ENCODE measurements at places on chromosomes 6 and 20.

DNA sequence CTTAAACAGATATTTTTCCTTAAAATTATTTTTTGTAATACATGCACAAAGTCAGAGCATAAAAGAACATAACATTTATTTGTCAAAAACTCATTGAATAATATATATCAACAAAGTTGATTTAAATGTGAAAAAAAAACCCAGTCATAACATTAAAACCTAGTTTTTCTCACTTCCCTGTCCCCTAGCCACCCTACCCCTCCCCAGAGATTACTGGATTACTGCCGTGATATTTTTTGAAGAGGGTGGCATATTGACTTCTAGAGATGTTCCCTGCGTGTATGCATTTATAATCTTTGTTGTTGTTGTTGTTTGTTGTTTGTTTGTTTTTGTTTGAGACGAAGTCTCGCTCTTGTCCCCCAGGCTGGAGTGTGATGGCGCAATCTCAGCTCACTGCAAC is 52.4 kb upstream of the ARMC2 start:
- no peak for DNase-seq

DNA sequence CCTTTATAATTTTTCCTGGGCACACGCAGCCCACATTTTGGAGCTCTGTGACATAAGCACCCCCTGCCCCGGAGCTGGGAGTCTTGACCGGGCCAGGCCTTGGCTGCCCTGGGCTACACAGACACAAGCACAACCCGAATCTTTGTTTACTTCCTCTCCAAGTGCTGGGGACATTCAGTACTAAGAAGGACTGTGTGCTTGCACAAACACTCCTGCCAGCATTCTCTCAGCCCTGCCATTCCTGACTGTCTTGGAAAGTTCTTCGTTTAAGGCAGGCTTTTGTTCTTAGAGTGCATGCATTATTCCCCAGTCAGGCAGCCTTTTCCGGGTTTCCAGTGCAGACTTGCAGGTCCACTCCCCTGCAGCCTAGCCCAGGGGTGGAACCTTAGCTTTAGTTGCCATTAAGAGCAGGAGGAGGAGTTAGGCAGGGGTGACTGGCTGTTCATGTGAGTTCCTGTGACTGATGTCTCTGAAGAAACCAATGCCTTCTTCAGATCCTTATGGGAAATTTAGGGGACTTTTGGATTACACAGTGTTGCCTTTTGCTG is 28.6 kb downstream of the FOXO3 start:
- no peak for DNase-seq

DNA sequence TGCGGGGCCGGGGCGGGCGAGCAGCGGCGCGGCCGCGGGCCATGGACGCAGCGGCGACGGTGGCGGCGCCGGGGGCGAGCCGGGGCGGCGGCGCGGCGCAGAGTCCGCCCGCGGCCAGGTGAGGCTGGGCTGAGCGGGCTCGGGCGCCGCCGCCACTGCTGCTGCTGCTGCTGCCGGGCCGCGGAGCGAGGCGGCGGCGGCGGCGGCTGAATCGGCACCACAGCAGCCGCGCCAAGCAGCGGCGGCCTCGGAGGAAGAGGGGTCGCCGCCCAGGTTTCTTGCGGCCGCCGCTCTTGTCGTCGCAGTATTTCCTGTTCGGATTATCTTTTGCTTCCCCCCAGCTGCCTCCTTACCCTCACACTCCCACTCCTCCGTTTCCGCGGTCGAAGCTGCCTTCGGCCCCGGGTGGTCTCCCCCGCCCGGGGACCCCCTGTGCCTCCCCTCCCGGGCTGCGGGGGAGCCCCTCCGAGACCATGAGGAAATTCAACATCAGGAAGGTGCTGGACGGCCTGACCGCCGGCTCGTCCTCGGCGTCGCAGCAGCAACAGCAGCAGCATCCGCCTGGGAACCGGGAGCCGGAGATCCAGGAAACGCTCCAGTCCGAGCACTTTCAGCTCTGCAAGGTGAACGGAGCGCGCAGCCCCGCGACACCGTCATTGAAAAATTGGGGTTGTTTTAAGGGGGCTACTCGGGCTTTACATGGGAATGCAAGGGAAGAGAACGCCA is at the start of gene STXBP5:
STXBP5 (plus strand) TSS at position 358 of the 726 bp plus-strand sequence; CDS start at position 474, 116 bp downstream.
- peak; percentile 44 for DNase-seq

GRCh38 chr6:163008626-163009025 is 280.9 kb downstream of the PACRG start:
- DNase-seq = no peak

DNA sequence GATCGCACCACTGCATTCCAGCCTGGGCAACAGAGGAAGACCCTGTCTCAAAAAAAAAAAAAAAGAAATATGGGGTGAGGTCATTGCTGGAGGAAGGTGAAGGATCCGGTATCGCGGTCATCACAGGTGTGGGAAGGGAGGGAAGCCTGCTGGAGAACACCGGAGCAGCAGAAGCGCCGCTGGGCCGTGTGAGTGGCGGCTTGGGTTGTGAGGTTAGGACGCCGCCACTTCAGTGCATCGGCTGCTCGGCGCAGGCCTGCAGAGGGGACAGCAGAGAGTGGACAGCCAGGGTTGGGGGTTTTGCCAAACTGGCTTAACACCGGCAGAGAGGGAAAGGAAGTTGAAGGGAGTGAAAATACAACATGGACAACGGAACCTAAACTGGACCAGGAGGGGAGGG is 5.4 kb downstream of the TLDC2 start:
- no peak for DNase-seq

GRCh38 chr20:46063652-46064054 is 26.1 kb downstream of the NCOA5 start:
- no peak for DNase-seq

DNA sequence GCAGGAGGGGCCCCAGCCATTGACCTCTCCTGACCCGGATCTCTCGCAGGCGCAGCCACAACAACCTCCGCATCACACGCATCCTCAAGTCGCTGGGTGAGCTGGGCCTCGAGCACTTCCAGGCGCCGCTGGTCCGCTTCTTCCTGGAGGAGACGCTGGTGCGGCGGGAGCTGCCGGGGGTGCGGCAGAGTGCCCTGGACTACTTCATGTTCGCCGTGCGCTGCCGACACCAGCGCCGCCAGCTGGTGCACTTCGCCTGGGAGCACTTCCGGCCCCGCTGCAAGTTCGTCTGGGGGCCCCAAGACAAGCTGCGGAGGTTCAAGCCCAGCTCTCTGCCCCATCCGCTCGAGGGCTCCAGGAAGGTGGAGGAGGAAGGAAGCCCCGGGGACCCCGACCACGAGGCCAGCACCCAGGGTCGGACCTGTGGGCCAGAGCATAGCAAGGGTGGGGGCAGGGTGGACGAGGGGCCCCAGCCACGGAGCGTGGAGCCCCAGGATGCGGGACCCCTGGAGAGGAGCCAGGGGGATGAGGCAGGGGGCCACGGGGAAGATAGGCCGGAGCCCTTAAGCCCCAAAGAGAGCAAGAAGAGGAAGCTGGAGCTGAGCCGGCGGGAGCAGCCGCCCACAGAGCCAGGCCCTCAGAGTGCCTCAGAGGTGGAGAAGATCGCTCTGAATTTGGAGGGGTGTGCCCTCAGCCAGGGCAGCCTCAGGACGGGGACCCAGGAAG is 4.5 kb upstream of the COL9A3 start:
- no peak for DNase-seq

DNA sequence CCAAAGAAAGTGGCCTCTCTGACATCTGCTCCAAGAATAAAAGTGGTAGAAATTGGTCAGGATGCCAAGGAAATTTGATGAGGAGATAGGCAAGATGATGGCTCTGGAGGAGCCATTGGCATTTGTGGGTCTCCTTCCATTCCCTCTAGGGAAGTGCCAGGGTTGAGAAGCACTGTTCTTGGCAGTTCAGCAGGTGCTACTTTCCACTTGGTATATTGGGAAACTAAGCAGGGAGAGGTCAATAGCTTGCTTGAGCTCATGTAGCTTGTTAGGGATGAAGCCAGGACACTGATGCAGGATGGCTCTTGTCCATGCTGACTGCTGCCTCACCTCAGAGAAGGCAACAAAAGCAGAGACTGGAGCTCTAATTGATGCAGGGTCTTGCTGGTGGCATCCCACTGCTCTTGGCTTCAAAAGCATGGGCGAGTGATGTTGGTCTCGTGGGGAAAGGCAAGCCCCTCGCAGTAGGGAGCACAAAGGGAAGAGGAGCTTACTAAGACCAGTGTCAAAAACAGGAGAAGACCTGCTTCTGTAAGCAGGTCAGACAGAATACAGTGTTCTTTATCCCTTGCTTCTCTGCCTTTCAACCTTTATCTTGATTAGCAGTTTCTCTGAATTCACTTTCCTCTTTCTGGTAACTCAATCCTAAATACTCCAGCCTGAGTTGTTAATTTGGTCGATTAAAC is 73.1 kb upstream of the RIPOR2 start:
- DNase-seq = no peak

- no peak for DNase-seq
Measured at GRCh38 chr20:62059401-62059800, 6.3 kb downstream of the TAF4 start.

- no peak for DNase-seq
Measured at GRCh38 chr20:53070706-53071392, 98.7 kb downstream of the TSHZ2 start.

GRCh38 chr6:158799051-158799792 is 19.9 kb downstream of the EZR start:
- DNase-seq = peak; percentile 90

DNA sequence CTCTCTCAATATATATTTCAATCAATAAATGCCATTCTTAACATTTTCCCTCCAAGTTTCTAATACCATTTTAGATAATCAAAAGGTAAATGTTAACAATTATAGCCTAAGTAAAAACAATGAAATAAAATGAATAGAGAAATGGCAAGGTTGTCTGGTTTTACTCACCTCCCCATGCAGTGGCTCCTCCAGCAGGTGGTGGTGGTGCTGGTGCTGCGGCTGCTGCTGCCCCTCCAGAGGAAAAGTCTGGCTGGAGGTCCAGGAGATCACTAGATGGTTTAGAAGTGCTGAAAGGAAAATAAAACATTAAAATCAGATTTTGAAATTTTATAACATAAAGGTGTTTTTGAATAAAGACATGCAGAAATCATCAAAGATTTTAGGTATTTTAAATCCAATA is 93.2 kb downstream of the PRSS35 start:
- DNase-seq = no peak

DNA sequence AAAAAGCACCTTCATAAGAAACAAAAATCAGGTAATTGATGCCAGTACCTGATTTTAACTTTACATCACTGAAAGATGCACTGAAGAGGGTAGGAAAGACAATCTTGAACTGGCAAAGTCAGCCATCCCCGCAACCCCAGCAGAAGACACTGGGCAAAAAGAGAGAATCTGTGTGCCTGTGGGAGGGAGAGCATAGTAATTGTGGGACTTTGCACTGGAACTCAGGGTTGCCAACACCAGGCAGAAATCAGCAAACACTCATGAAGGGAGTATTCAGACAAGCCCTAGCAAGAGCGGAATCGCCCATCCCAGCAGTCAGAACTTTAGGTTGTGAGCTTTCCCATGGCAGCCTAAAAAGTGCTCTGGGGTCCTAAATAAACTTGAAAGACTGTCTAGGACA is 344.6 kb upstream of the GJE1 start:
- no peak for DNase-seq

DNA sequence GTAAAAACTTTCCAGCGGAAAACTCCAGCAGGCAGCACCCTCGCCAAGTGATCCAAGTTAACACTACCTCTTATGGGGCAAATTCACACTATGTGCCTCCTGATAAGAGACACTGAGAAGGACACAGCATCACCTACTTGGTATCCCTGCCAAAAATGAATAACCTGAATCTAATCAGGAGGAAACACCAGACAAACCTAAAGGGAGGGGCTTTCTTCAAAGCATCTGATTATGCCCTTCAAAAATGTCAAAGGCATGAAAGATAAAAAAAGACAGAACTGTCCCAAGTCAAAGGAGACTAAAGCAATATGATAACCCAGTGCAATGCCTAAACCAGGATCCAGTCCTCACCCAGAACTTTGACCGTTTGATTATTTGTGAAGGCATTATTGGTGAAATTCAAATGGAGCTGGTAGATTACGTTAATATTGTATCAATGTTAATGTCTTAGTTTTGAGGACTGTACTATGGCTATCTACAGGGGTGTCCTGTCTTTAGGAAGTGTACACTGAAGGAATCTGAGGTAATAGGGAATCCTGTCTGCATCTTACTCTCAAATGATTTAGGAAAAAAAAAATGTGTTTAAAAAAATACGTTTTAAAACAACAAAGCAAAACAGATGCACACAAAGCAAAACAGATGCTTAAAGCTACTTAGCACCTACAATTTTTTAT is 8.3 kb downstream of the TBC1D7 start:
- no peak for DNase-seq

DNA sequence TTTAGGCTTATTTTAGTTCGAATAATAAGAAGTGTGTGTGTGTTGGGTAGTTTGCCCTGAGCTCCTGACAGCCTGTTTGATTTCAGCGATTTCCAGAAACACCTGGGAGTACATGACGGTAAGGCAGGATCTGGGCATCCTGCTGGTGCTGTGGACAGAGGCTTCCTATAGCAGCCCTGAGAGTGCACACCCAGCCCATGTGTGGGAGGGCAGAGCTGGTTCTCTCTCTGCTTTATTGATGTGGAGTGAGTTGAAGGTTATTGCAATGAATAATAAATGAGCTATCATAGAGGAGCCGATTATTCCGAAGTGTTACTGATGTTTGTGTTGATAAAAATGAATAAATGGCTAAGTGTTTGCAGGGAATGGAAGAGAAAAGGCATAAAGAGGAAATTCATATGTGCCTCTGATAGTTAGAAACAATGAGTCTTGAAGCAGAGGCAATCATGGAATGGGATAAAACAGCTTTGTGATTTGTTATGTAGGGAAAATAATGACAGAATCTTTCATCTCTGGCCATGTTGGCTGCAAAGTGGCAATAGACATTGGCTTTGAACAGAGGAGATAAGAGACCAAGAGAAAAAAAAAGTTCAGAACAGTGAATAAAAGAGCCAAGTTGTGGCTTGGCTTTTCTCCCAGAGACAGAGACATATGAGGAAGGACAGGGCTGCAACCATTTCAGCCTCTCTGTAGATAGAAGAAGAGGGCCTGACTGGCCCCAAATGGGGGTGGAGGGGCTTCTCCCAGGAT is 166.2 kb upstream of the CHD6 start:
- DNase-seq = no peak

DNA sequence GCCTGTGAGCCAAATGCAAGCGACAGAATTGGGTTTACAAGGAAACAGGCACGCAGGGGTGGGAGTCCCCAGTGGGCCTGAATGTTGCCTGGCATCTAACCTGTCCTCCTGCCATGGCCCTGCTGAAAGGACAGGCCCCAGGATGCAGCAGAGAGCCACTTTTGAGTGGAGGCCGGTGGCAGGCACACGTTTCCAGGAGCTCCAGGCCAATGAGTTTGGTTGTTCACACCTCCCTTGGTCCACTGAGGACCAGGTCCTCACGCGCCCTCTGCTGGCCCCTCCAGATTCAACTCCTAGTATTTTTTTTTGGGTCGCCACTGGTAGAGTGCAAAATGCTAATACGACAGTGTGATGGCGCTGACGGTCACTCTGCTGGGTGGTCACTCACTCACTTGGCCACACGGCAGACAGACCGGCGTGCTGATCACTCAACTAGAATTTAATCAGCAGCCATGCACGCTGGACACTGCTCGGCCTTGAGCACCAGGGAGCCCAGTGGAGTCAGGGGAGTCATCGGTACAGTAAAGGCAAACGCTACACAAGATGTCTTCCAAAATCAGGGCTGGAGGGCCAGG is 81.7 kb upstream of the NFATC2 start:
- DNase-seq = no peak
